ENCODE measurements at places on chromosomes 5 and 9.

DNA sequence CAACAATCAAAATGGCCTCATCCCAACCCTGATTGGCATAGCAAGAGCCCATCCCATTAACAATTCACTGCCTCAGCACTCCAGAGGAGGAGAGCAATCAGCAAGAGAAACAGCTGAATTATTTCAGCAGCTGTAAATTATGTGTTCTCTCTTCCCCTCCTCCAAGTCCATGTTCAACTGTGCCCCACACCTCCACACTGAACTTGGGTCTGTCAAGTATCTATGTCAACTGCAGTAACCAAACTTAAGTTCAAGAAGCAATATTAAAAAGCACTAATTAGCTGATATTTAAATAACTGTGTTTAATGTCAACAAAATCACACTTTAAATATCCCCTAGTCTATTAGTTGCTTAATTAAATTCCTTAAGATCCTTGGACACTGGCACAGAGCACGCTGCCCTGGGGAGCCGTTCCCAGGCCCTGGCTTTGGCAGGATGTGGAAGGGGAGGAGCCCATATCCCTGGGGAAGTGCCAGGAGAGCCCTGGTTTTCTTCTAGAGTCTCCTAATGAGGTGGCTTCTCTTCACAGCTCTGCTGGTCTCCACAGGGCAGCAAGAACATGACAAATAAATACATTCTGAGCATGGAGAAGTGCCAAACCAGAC lies 50.6 kb downstream of the SIL1 start:
- DNase-seq, result no peak

GRCh38 chr9:75455444-75455921 lies 367.2 kb downstream of the OSTF1 start:
- DNase-seq, result no peak

DNA sequence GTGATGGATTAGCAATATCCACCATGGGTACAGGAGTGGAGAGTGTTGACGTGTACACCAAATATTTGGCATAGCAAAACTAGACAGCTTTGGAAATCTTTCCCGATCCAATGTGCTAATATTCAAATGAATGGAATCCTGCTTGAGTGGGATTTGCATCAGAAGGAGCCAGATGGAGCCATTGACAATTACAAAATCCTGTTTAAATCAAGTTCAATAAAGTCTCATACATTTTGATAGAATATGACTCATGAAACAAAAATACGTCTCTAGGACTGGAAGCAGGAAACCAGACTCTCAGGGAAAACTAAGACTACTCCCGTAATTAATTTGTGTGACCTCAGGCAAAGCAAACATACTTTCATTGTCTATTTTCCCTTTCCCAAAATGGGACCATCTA lies 13.0 kb downstream of the TNC start:
- DNase-seq, result no peak

DNA sequence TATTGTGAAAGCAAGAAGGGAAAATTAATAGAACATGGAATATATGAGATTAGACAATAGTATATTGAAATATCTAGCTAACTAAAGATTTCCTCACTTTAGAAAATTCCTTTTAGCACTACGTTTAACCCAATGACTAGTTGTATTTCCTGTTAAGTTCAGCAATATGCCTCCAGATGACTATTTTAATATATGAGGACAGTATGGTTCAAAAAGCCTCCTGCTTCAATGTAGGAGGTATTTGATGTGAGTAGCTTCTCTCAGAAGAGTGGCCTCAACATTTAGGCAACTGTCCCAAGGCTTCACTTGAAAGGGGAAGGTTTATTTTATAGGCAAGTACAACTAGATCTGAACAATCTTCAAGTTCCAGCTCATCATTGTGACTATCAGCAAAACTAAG lies 2.0 kb upstream of the MEF2C start:
- DNase-seq, result no peak

DNA sequence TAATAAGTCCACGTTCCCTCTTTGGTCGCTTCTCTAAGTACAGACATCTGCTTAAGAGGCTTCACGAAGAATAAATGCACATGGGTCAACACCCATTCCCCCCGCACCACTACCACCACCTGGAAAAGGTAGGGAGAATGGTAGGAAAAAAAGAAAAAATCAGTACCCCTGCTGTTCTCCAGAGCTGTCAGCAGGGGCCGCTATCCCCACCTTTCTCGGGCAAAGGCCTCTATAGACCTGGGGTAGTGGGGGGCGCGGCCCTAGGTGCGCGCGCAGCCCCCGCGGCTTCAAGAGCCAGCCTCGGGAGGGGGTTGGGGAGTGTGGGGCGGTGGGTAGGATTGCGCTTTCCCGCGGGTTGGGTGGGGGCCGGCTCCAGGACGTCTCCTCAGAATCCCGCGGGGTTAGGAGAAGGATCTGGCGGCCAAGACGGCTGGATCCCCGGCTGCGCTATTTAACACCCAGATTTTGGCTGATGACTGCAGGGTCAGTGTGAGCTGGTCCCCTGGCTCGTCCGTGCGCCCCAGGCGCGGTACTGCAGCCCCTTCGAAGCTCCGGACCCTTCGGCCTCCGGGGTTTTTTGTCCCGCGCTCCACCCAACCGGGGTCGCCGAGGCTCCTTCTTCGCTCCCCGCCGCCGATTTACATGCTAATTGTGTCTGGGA lies 1.6 kb upstream of the SEMA6A start:
- DNase-seq, result peak; percentile 7

DNA sequence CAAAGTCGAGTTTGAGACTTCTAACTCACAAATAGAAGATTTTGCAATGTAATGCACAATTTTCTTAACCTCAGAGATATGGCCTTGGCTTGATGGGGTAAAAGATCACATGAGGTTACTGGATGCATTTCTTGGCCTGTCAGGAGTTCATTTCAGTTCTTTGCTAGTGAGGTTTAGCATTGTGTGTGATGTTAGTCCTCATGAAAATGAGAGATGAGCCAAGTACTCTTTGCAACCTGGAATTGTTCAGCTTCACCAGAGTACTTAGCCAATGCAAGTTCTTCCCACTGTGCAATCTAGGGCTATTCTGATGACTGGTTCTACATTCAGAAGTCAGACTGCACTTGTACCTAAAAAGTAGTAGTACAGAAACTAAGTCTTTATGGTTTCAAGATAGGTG lies 24.9 kb downstream of the GNAQ start:
- no peak for DNase-seq

GRCh38 chr5:68385936-68386335 lies 170.4 kb downstream of the PIK3R1 start:
- no peak for DNase-seq

- DNase-seq, result no peak
Observed at GRCh38 chr5:130549884-130550561, 615.0 kb downstream of the HINT1 start.

GRCh38 chr5:43037636-43038495 lies 2.3 kb downstream of the ANXA2R start:
- peak; percentile 25 for DNase-seq

DNA sequence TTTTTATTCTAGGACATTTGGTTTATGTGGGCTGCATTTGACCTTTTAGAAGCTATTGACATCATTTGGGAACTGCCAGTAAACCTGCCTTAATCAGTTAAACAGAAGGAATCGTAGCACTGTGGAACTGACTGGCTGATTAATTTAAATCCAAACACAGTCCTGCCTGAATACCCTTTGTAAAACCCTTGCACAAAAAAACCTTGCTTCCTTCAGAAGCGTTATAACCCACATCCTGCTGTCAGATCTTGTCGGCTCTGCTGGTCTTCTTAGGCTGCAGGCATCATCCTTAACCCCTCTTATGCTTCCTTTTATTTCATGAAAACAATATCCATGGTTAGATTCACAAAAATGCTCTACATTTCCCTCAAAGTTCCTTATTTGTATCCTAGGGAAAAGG lies 46.3 kb downstream of the PAM start:
- DNase-seq, result no peak

DNA sequence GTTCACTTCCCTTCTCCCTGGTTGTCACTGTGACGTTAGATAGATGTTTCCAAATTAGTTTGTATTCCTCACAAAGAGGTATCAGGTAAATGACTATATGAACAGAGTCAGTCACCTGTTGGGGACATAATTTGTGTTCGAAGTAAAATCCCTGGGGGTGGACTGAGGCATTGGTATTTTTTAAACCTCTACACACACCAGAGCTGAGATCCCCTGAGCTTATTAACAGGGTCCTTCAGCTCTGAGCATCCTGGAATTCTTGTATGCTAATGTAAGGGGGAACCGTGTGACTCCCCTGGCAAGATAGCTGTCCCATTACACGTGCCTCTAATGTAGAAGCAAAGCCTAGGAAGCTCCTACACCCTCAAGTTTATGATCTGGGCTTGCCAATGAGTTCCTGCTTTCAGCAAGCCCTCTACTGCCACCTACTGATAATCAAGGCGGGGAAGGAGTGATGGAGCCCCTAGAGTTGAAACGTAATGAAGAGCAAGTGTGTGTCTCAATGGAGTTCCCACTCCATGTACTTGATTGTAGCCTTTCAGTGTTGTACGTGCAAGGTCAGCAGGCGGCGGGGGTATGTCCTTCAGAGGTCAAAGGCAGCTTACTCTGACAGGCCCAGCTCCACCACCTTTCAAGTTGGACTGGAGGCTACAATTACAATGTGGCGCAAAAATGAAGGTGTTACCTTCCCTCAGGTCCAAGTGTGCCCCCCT lies 14.4 kb downstream of the PRKACG start:
- DNase-seq, result peak; percentile 57

- DNase-seq, result no peak
Observed at GRCh38 chr9:134441227-134442084, 115.2 kb downstream of the RXRA start.

GRCh38 chr5:174545926-174546325 lies 178.5 kb upstream of the MSX2 start:
- no peak for DNase-seq

DNA sequence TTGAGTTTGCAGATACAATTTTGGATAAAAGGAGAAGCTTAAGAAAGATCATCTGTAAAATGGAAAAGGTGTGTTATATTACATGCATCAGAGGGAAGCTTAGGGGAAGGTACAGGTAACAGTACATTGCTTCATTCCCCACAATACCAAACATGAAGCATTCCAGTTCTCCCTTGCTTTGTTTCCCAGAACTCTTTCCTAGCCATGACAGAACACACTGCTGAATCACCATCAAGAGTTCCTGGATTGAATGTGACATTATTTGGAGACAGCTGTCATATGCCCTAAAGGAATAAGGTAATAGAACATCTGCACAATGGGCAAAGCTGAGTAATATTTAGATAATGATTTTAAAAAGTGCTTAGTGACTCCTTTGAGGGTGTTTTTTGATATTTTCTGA lies 303.5 kb upstream of the ST8SIA4 start:
- no peak for DNase-seq

Data from activated naive CD4-positive, alpha-beta T cell treated with Interleukin-2 at 50 U/mL for 16 hours (primary cell).